ENCODE measurements at places on chromosomes 2 and 18.

DNA sequence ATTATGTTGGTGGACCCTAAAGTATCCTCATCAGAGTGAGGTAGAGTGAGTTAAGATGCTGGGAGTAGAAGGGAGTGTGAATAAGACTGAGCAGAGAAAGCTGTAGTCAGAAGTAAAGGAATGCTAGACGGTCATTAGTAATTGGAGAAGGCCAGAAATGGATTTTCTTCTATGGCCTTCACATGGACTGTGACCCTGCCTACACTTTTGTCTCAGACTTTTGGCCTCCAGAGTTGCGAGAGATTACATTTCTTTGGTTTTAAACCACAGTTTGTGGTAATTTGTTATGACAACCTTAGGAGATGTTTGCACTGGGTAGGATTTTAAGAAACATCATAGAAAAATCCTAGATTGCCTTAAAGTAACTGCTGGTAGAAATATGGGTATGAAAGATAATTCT is 1267.7 kb upstream of the TMEFF2 start:
- DNase-seq = no peak

DNA sequence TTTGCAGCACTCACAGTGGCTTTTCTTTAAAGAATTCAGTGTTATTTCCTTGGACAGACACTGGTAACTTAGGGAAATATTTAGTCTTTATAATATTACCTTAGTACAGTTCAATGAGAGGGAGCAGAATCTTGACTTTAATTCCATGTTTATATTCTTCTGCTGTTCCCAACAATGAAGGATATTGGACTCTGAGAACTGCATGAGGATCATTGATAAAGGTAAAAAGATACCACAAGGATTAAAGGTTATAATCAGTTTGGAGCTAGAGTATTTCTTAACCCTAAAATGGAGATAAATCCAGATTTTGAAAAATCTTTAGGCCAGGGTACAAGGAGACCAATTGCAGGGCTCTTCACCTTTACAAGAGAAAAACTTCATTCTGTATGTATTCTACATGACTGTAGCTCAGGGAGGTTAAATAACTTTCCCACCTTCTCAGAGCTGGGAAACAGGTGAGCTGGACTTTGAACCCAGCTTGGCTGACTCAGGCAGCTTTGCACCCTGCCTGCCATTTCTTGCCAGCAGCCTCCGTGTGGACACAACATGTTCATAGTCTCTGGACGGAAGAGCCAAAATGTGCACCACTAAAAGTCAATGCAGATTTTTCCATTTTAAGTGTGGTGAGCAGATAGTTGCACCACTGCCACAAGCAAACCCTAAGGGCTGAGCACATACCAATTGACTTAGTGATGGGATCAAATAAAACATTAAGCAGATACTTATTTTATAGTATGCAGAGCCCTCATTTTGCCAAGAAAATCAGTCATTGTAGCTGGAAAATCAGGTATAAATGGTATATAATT is 26.7 kb downstream of the UPP2 start:
- no peak for DNase-seq

DNA sequence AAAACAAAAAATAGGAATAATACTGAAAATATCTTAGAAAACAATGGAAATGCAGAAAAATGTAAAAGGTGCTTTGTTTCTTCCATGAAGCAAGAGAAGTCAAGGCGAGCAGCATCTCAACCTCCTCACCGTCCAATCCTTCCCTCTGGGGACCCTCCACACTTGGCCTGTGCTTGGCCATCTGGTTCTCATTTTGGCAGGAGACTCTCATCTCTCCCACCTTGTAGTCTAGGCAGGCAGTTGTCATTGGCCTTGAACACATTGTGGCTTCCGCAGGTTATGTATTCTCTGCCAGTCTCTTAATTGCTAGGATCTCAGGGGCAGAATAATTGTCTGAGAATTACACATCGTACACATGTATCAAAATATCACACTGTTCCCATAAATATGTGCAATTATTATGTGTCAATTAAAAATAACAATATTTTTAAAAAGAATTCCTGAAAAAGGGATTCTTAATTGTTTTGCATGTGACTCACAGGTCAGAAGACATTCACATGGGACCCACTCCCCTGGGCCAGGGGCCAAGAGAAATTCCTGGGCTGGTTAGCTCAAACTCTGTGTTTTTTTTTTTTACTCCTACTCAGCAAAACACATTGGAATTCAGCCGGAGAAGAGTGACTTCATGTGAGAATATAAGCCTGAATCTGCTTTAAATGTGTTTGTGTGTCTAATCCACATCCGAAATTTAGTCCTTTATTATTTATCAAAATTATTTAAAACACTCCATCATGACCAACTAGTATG is 14.0 kb upstream of the ANKRD62 start:
- no peak for DNase-seq

DNA sequence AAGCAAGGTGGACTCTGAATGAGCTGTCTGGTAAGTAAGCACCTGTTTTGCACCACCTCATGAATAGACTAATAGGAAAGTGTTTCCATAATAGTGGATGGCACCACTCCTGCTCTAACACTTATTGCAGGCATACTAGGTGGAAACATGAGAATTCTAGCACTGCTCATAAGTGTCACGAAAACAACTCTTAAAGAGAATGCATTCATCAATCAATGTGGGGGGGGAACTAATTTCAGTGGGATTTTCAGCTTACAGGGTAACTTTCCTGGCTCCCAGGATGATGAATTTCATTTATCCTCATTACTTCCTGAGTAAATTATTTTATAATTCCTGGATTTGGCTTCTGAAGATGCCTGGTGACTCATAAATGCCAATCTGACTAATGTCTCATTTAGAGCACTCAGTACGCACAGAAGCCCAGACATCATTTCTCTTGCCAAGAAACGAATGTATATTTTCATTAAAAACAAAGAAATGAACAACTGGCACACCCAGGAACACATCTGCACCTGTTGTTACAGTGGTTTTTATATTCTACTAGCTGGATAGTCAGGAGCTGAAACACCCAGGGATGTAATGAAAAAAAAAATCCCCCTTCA is 129.6 kb downstream of the PID1 start:
- no peak for DNase-seq

DNA sequence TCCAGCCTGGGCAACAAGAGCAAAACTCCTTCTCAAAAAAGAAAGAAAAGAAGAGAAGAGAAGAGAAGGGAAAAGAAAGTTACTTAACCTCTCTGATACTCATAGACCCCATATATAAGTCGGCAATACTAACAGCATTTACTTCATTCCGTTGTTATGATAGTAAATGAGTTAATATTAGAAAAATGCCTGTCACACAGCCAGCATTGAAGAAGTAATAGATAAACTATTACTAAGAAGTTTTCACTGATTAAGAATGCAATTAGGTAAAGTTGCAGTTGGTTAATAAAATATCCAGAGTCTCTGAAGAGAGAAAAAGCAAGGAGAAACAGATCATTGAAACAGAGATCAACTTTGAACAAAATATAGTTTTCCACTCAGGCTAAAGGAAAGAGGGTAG is 161.3 kb upstream of the UBE2E3 start:
- DNase-seq = no peak

- DNase-seq = no peak
These were observed 26.9 kb upstream of the KCTD1 start for GRCh38 chr18:26574958-26575864.

- no peak for DNase-seq
These were observed 82.2 kb downstream of the CELF4 start for GRCh38 chr18:37483221-37483971.

- no peak for DNase-seq
These were observed 18.2 kb downstream of the AGAP1 start for GRCh38 chr2:235511751-235512698.

DNA sequence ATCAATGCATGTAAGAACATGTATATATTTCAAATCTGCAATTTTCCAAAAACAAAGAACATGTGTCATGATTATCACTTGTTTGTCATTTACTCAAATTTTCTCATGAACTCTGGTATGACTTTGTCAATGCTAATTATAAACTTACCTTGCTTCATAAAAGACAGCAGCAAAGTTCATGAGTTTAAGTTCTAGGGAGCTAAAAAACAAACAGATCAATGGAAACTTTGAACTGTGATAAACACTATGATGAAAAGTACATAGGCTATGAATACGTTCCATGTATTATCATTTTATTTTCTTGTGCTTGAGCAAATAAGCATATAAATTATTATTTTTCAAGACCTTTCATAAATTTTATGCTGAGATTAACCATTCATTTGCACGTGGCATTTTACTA is 940.8 kb downstream of the MBD2 start:
- no peak for DNase-seq

GRCh38 chr2:189018631-189019030 is 44.5 kb downstream of the COL3A1 start:
- DNase-seq = no peak
